ENCODE measurements at places on chromosomes 2 and 18.

DNA sequence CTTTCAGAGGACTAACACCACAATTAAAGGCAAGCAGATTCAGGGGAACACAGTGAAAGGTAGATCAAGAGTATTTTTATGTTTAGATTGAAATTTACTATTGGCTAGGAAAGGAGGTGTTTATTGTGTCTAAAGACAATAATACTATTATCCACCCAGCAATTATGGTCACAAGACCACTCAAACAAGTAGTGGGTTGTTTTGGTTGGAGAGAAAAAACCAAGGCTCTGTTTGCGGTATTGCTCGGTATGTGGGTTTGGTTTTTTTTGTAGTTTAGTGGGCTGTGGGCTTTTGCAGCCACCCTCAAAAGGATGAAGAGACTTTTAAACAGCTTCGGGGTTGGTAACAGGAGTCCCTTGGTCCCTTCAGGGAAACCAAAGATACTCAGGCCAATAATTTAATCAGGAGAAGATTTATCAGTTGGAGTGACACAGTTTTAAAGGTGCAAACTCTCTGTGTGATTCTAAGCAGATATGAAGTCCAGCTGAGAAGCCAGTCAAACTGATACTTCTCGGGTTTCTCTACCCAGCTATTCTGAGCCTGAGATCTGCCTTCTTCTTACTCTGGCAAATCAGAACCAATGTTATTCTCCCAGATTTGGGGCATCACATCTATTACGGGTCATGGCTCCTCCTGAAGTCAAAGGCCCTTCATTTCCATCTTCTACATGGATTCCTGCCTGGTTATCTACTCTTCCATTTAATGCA, 55.3 kb downstream of the DCC start:
- DNase-seq = no peak

DNA sequence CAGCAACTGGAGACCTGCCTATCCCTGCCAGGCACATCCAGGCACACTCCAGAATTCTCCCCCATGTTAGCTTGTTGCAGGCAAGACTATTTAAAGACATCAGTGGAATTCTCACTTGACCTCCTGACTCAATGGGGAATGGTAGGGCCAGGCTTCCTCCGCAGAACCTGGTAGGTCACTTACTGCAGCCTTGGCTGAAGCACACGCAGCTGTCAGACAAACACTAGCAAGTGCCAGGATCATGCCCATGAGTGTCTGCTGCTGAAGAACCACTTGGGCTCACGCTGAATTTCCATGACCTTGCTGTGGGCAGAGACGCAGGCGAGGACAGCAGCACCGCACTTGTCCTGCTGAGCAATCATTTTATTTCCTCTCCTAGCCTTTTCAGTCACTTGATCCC, 3.2 kb downstream of the LRRC30 start:
- DNase-seq = no peak

- no peak for DNase-seq
Measured at GRCh38 chr2:85368921-85369320, 14.4 kb downstream of the ELMOD3 start.

GRCh38 chr2:231047274-231047922, 9.3 kb upstream of the PSMD1 start:
- no peak for DNase-seq
